Stimulated activated CD8-positive, alpha-beta memory T cell treated with anti-CD3 and anti-CD28 coated beads, Interleukin-15, amount 100 ng/mL, for 48 hours (primary cell): ENCODE measurements at places on chromosomes 3 and 15.

GRCh38 chr3:36817806-36818533 is 53.6 kb upstream of the DCLK3 start:
- DNase-seq: no peak

DNA sequence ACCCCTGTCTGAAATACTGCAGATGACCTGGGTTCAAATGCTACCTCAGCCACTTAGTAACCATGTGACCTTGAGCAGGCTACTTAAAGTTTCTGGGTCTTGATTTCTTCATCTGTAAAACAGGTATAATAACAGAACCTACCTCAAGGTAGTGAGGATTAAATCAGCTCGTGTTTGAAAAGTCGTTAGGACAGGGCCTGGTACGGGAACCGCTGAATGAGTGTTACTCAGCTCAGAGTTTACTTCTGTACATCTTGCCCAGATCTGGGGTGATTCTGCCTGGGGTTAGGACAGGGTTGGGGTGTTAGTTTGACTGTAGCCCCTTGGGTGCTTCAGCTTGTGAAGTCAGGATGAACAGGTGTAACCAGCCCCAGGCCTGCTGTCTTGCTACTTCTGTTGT is 1.8 kb downstream of the SEMA4B start:
- DNase-seq: no peak

GRCh38 chr15:65105038-65105437 is 10.0 kb downstream of the UBAP1L start:
- DNase-seq: no peak

- DNase-seq: no peak
These were observed 28.5 kb downstream of the TMEM212 start for GRCh38 chr3:171871392-171872274.

- DNase-seq: no peak
These were observed 98.6 kb downstream of the SUCNR1 start for GRCh38 chr3:151971814-151972579.

GRCh38 chr3:64575211-64575844 is 112.5 kb downstream of the ADAMTS9 start:
- DNase-seq: no peak

DNA sequence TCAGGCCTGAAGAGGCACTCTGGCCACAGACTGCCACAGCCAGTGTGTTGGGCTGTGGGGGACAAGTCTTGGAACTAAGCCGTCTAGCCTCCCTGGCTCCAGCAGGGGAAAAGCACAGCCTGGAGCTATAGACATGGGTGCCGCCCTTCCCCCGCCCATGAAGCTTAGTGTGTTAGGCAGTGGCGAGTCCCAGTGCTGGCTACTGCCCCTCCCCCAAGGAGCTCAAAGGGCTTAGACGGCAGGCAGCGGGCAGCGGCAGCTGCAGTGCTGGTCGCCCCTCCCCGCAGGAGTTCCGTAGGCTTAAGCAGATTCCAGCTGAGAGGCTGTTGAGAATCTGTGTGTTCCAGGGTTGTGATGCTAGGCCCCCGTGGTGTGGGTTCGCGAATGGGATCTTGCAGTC is 135.8 kb upstream of the RORA start:
- DNase-seq: no peak

- DNase-seq: no peak
These were observed 760.4 kb downstream of the NTRK3 start for GRCh38 chr15:87496109-87496508.
